ENCODE measurements at places on chromosomes 13 and 19. TPM values are rescaled to one million over a fixed set of nuclear protein-coding genes. Genes with fewer than 3 reads are reported as not detected.

DNA sequence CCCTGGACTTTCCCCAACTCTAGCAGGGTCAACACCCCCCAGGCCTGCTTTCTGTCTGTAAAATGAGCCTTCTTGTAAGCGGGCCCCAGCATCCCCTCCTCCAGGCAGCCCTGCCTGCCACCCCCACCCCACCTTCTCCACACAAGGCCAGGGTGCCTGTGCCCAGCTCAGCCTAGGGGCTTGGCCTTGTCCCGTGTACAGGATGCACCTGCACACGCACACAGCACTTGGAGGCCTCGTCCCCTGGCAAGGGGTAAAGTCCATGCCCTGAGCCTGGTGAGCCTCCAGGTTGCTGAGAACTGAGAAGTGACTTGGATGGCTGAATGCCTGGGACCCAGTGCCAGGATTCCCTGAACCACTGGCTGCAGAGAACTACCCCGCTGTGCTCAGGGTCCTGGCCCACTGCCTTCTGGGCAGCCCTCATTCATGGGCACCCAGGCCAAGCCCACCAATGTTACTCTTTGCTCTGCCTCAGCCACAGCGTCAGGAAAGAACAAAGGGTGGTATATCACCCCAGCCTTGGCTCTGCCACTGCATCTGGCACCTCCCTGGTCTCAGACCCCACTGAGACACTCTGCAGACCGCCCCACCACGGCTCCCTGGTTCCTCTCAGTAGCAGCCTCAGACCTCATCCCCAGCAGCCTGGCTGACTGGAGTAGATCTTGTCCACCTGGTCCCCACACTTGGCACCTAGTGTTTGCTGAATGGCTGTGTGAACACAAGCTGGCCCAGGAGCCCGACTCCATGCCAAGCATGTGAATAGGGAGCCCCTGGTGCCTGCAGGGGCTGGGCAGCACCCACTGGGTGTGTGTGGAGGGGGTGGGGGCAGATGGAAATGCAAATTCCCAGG lies 1.8 kb upstream of the TM6SF2 start:
- no peak for DNase-seq

GRCh38 chr19:46537136-46538097 lies 41.8 kb upstream of the PNMA8B start:
- peak; percentile 50 for DNase-seq

DNA sequence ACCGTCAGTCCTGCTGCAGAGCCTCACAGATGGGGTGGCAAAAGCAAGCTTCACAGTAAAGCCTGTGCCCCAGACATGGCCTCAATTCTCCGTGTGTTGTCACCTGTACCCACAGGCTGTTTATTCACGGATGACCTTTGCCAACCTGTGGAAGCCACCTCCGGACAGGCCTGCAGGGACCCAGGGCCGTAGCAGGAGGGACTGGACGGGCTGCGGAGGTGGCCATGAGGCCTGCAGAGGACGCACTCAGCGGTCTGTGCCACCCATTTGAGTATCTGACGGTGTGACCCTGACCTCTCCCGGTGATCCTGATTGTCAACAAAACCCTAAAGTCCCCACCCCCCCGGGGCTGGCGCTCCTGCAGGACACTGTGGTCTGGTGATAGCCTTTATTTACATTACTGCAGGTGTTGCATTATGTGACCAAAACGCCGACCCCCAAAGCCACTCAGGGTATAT lies 7.8 kb upstream of the KLF16 start:
- no peak for DNase-seq

DNA sequence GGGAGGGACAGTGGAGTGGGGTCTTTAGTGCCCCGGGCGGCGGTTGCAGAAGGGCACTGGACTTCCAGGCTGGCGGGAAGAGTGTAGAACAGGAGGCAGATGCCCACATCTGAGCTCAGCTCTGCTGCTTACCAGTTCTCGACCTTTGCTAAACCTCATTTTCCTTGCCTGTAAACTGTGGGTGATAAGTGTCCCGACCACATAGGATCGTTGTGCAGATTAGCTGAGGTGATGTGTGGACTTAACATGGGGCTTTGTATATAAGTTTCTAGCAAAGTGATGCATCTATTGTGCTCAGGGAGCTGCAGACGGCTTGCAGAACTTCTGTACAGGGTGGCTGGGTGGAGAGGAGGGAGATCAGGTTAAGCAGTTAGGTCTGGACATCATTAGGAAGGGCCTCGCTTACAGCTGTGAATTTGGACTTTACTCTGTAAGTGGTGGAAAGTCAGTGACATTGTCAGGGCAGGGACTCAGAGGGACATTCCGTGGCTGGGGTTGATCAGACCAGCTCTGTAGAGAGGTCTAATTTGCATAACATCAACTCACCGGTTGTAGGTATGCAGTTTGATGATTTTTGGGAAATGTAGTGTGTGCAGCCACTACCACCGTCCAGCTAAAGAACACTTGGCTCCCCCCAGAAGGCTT lies 70.0 kb downstream of the SPATA13 start:
- no peak for DNase-seq

GRCh38 chr13:29676535-29676934 lies 81.0 kb upstream of the SLC7A1 start:
- no peak for DNase-seq

GRCh38 chr13:82772816-82773215 lies 1109.5 kb downstream of the SLITRK1 start:
- peak; percentile 14 for DNase-seq

TEX101 gene
- total RNA-seq = not detected

- DNase-seq = no peak
Measured at GRCh38 chr13:74273581-74273980, 139.4 kb upstream of the KLF12 start.

IZUMO1 gene
- total RNA-seq = not detected

Measured in A673 (cell line).